Temporal lobe (tissue), 4 donors: ENCODE measurements at places on chromosomes 12 and 14. TPM values are rescaled to one million over a fixed set of nuclear protein-coding genes. Genes with fewer than 3 reads are reported as not detected.

The RERGL gene
- total RNA-seq = 0.74 TPM

The RBM25 gene
- total RNA-seq = 41.3 TPM

The HNF1A gene
- total RNA-seq = not detected

The OTX2 gene
- 0.25 TPM for total RNA-seq

The CD4 gene
- 2.2 TPM for total RNA-seq

The KCNH5 gene
- total RNA-seq = 20.9 TPM

The C12orf54 gene
- total RNA-seq = not detected

The TAS2R13 gene
- 5.2 TPM for total RNA-seq

The SERPINA10 gene
- total RNA-seq = not detected

The CLEC4C gene
- not detected for total RNA-seq

The ATXN7L3B gene
- total RNA-seq = 74.3 TPM

The PMEL gene
- total RNA-seq = 0.49 TPM

The LALBA gene
- total RNA-seq = not detected

The BHLHE41 gene
- 0.74 TPM for total RNA-seq

The CFAP54 gene
- 4.7 TPM for total RNA-seq
